ENCODE measurements at places on chromosomes 1 and 21. TPM values are rescaled to one million over a fixed set of nuclear protein-coding genes. Genes with fewer than 3 reads are reported as not detected.

Gene PEX11B
- 22.5 TPM for total RNA-seq

Gene CADM3
- total RNA-seq: 100 TPM

Gene LRRC38
- total RNA-seq: 2.4 TPM

Gene LAMB3
- total RNA-seq: 1.00 TPM

Gene FCGR2B
- total RNA-seq: 0.18 TPM

Gene KCNE2
- total RNA-seq: 0.45 TPM

Gene PGLYRP3
- not detected for total RNA-seq

Gene FCRL5
- total RNA-seq: not detected

Gene ZZZ3
- 115 TPM for total RNA-seq

Gene CFAP126
- 1.4 TPM for total RNA-seq

Gene TCP10L
- total RNA-seq: 7.9 TPM

Gene IQGAP3
- total RNA-seq: 6.3 TPM

Gene NPHS2
- total RNA-seq: not detected

Gene POGK
- 37.9 TPM for total RNA-seq

Gene SPATA21
- total RNA-seq: not detected

Gene C1orf74
- total RNA-seq: 2.4 TPM

Gene HSPA6
- 0.27 TPM for total RNA-seq

Gene RBM8A
- total RNA-seq: 74.4 TPM

Gene CDK18
- 1.00 TPM for total RNA-seq

Gene ISG15
- 10.3 TPM for total RNA-seq

Gene H6PD
- total RNA-seq: 10.1 TPM

Gene IGFN1
- total RNA-seq: 0.09 TPM

Gene TTLL7
- 117 TPM for total RNA-seq

Gene GJC2
- 0.73 TPM for total RNA-seq

Gene MSH4
- 0.73 TPM for total RNA-seq

Gene EPB41
- 91.5 TPM for total RNA-seq

Gene DNAJC28
- total RNA-seq: 5.1 TPM

Gene YARS1
- 34.8 TPM for total RNA-seq

Gene AIRE
- 0.09 TPM for total RNA-seq

Gene CFAP141
- not detected for total RNA-seq

Gene KCNK2
- 21.9 TPM for total RNA-seq

Gene CAMSAP2
- 105 TPM for total RNA-seq

Gene SERPINC1
- not detected for total RNA-seq

Gene ETV3L
- not detected for total RNA-seq

Gene CBS
- 60.3 TPM for total RNA-seq

Gene CD2
- not detected for total RNA-seq

Gene MEX3A
- 49.8 TPM for total RNA-seq

Gene ELAPOR1
- 6.4 TPM for total RNA-seq

Gene OR2L3
- total RNA-seq: 1.9 TPM

Gene S100A9
- 9.0 TPM for total RNA-seq

Gene LHX8
- total RNA-seq: 0.64 TPM

Gene NR1I3
- not detected for total RNA-seq

Gene TENT5C
- 6.2 TPM for total RNA-seq

Gene ITSN1
- total RNA-seq: 83.7 TPM

Gene SDHC
- total RNA-seq: 24.9 TPM

Gene MROH9
- total RNA-seq: not detected

Gene CLDN17
- not detected for total RNA-seq

Gene TMPRSS15
- total RNA-seq: 0.18 TPM

Gene NCF2
- total RNA-seq: 2.5 TPM

Gene PTGER3
- 44.7 TPM for total RNA-seq

Gene CZIB
- total RNA-seq: 40.8 TPM

Data from cerebellum (tissue), 4 donors.